Activated naive CD8-positive, alpha-beta T cell treated with anti-CD3 and anti-CD28 coated beads, Interleukin-2, amount 50 U/mL, for 24 hours (primary cell): ENCODE measurements at places on chromosomes 16 and 17.
A peak's percentile ranks its signal among the peaks of the same experiment; 100 is the strongest.

DNA sequence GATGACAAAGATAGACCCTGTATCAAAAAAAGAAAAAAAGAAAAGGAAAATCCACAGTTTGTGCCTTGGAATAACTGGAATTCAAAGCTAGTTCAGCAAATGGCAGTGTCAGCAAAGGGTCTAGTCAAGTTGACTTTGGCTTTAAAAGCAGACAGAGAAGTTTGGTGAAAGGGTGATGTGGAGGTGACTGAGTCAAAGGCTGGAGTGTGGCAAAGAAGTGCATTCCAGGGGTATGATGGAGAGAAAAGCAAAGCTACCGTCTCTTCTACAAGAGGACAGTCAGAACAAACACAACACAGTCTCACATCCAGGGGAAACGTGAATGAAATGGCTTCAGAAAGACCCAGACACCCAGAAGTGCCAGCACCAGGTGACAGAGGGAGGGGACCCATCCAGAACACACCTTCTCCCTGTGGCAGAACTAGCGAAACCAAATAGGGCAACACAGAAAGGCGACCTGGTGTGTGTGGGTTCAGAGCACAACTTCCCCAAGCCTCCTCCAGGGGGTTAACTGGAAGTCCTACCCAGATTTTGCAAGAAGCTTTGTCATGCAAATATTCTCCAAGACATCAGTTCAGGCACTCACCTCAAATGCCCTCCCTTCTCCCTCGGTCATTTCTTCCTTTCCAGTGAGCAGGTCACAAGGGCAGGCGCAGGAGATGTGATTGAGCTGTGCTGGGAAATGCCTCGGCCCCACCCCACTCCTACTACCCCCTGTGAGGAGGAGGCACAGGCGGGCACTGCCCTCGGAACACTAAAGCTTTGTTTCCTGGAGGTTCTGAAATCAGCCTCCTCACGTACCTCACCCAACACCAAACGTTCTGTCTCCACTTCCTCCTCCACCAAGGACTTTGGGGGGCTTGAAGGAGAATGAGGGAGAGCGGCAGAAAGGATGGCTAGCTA lies 481.9 kb downstream of the SOX9 start:
- no peak for DNase-seq

- DNase-seq = no peak
Observed at GRCh38 chr16:14682121-14682520, 12.0 kb downstream of the PLA2G10 start.

GRCh38 chr17:33582661-33583060 lies 289.6 kb upstream of the ASIC2 start:
- DNase-seq = no peak

DNA sequence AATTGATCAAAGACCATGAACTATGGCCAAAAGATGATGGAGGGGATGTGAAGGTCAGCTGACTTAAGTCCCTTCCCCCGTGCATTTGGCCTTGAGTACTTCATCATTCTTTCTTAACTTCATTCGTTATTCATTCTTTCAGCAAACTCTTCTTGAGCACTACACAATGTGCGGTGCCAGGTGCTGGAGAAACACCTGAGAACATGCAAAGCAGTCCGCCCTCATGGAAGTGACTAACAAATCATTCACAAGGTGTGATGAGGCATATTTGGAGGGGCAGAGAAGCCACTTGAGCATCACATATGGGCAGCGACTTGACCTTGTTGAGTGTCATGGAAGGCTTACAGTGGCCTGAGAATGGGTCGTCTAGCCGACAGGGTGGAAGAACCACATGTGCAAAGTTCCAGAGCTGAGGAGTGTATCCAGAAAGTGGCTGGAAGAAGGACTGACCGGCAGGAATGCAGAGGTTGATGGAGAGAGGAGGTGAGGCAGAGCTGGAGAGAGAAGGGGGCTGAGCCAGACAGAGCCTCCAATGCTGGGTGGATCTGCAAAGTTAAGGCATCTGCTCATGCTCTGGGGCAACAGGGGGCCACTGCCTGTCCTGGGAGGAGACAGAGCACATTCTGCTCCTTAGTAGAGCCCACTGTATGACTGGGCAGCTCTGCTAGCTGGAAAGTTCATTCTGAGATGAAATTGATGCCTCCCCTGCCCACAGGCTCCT lies 25.1 kb upstream of the EIF1 start:
- DNase-seq = no peak

- peak; percentile 34 for DNase-seq
Observed at GRCh38 chr16:1613728-1614455, 1.7 kb downstream of the CRAMP1 start.
